ENCODE measurements at places on chromosomes 16 and 17.

- no peaks in the 10 kb centered on the region for H3K4me1 ChIP-seq
- no peak overlapping the region for H3K27ac ChIP-seq
- DNase-seq: no peak
- H3K27me3 ChIP-seq: no peaks in the 10 kb centered on the region
- H3K36me3 ChIP-seq: no peaks in the 10 kb centered on the region
These were observed 51.8 kb downstream of the METTL16 start for GRCh38 chr17:2459917-2460271.

DNA sequence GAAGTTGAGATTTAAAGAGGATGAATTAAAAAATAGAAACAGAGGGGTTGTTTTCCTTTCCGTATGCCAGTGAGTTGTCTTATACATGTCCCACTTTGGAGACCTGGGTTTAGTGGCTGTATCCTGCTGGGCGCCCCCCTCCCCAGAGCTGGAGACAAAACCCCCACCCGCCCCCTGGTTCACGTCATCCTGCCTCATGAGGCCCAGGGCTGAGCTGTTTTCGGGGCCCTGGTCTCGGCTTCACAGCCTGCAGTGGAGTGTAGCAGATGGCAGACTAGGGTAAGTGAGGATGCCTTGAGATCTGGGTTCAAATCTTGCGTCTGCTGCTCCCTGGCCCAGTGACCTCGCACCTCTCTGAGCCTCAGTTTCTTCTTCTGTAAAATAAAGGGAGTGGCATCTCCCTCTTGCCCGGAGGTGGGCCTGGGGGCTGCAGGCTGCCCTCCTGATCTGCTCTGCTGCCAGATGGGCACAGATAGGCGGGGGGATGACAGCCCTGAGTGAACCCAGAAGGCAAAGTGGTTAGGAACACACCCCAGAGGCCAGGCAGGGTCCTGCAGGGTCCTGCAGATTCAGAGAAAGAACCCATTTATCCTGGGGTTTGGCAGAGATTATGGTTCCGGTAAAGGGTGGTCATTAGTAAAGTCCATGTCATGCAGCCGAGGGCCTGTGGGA lies 45.1 kb downstream of the SOCS3 start:
- DNase-seq: no peak
- H3K27ac ChIP-seq: peak overlapping the region; percentile 74
- H3K36me3 ChIP-seq: no peaks in the 10 kb centered on the region
- H3K4me1 ChIP-seq: peaks cover 31% of the 10 kb centered on the region

DNA sequence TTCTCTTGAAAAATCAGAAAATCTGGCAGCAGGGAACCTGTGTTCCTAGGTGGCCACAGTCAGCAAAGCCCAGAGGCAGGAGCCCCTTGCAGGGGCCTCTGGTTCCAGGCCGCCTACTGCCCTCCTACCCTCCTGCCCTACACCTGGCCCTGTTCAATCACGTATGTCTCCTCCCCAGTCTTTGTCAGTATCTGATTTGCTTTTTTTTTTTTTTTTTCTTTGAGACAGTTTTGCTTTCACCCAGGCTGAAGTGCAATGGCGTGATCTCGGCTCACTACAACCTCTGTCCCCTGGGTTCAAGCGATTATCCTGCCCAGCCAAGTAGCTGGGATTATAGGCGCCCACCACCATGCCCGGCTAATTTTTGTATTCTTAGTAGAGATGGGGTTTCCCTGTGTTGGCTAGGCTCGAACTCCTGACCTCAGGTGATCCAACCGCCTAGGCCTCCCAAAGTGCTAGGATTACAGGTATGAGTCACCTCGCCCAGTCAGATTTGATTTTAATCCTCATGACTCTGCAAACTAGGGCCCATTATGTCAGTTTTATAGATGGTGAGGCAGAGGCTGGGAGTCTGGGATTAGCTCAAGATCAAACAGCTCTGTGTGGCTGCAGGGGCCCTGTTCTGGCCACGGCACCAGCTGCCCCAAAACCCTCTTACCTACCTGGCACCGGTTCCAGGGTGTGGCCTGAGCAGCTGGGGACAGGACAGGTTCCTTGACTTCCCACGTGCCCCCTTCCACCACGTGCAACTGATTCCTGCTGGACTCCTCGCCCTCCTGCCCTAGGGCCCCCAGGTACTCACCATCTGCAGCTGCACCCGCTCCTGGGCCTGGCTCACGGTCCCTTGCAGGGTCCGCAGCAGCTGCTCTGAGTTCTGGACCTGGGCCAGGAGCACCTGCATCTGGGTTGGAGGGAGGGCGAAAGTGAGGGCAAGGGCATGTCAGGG lies 14.7 kb downstream of the RABEP2 start:
- H3K27me3 ChIP-seq: no peaks in the 10 kb centered on the region
- no peak overlapping the region for H3K27ac ChIP-seq
- no peak overlapping the region for H3K4me3 ChIP-seq
- no peak for DNase-seq
- no peaks in the 10 kb centered on the region for H3K4me1 ChIP-seq
- peaks cover 35% of the 10 kb centered on the region for H3K36me3 ChIP-seq

GRCh38 chr16:1906846-1907165 lies 11.4 kb downstream of the HS3ST6 start:
- no peak overlapping the region for H3K4me3 ChIP-seq
- peaks cover 73% of the 10 kb centered on the region for H3K27me3 ChIP-seq
- DNase-seq: no peak

GRCh38 chr17:7836596-7837407 lies 2.8 kb downstream of the KDM6B start:
- no peaks in the 10 kb centered on the region for H3K27me3 ChIP-seq
- peaks cover 7% of the 10 kb centered on the region for H3K36me3 ChIP-seq
- peak overlapping the region; percentile 90 for H3K4me3 ChIP-seq
- peaks cover 53% of the 10 kb centered on the region for H3K4me1 ChIP-seq
- H3K27ac ChIP-seq: peak overlapping the region; percentile 97

DNA sequence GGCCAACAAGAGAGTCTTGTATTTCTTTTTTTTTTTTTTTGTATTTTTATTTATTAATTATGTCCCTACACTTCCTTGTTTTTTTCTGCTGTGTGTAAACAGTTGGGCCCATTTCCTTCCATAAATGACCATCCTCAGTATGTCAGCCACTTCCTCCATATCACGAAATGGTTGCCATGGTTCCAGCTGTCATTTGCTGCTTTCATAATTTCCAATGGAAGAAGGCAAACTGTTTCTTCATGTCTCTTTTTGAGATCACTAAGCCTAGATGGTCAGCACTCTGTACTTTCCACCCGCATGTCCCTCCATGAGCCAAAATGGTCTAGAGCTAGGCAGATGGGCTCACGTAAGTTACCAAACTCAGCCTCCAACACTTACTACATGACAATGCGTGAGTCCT lies 133.5 kb upstream of the FOXF1 start:
- H3K4me3 ChIP-seq: no peak overlapping the region
- H3K4me1 ChIP-seq: no peaks in the 10 kb centered on the region
- H3K27ac ChIP-seq: no peak overlapping the region
- no peaks in the 10 kb centered on the region for H3K36me3 ChIP-seq
- H3K27me3 ChIP-seq: peaks cover 49% of the 10 kb centered on the region

All from heart right ventricle (tissue), 16 donors.